ENCODE measurements at places on chromosomes 6 and 20.
A peak's percentile ranks its signal among the peaks of the same experiment; 100 is the strongest.

GRCh38 chr20:20417876-20418676 is 50.2 kb downstream of the INSM1 start:
- DNase-seq: no peak

- DNase-seq: peak; percentile 5
These were observed 34.4 kb downstream of the EFHC1 start for GRCh38 chr6:52454556-52454955.

DNA sequence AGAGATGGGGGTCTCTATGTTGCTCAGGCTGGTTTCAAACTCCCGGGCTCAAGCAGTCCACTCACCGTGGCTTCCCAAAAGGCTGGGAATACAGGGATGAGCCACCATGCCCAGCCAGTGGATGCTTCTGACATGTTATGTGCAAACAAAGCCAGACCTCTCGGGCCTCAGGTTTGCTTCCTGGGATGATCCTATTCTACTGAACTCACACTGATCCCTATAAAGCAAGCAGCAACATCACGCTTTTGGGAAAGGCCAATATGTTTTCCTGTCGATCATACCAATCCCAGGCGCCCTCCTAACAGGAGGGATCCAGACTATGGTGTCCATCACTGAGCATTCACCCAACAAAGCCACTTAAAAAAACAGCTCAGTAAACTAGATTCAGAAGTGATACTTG is 60.2 kb downstream of the CSE1L start:
- DNase-seq: no peak

DNA sequence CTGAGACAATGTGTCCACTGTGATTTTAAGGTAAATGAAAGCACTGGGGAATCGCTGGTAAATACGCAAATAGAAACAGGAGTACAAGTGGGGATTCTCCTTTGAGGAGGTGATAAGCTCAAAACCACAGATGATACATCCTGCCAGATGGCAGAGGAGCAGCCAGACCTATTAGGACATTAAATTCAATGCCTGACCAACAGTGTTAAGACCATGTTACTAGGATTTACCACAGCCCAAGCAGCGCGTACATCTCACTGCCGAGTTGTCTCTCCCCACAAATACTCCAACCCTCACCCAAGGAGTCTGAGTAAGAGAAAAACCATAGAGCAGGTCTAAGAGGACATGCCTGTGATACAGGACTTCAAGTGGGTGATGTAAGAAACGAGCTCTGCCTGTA is 68.9 kb upstream of the TULP1 start:
- DNase-seq: no peak

GRCh38 chr6:40485795-40486194 is 101.4 kb downstream of the LRFN2 start:
- no peak for DNase-seq

All from GM03348 (cell line).